ENCODE measurements at places on chromosomes 4 and X.

GRCh38 chrX:23726191-23726590 is 16.9 kb downstream of the ACOT9 start:
- peak; percentile 8 for DNase-seq

GRCh38 chrX:153397256-153397960 is 3.7 kb downstream of the PNMA6E start:
- no peak for DNase-seq

DNA sequence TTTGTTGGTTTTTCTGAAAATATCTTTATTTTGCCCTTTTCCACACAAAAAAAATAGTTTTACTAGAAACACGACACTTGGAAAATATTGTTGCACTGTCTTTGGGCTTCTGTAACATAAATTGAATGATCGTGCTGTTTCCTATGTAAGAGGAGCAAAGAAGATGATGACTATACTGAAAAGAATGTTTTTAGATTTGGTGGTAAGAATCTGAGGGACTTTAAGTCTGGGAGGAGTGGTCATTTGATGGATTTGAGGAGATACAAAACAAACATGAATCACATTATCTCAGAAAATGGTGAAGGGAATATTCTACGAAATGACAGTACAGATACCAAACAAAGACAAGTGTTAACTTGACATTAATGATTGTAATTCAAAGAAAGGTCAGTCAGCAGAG is 328.8 kb downstream of the ADAM29 start:
- no peak for DNase-seq

DNA sequence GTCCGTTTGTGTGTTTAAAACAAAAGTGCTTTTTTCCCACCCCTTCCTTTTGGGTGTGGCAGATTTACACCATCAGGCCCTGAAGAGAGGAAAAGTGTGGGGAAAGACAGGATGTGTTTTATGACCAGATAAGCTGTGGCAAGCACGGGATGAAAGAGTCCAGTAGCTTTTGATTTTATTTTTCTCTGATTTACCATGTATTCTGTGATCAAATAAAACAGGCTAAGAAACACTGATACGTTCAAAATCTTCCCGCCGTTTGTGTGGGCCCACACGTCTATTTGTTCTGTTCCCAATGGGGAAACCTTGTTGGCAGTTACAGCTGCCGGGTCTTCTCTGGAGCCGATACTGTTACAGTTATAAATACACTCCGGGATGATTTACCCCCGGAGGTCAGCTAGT is 10.8 kb downstream of the LRP2BP start:
- DNase-seq = no peak

- DNase-seq = no peak
These were observed 180.9 kb downstream of the COL25A1 start for GRCh38 chr4:109121561-109121960.

- DNase-seq = no peak
These were observed 27.0 kb downstream of the ARHGEF9 start for GRCh38 chrX:63758011-63758410.

GRCh38 chr4:71221510-71222466 is 117.0 kb upstream of the SLC4A4 start:
- no peak for DNase-seq

- DNase-seq = no peak
These were observed 33.1 kb downstream of the STPG2 start for GRCh38 chr4:98110214-98110613.

DNA sequence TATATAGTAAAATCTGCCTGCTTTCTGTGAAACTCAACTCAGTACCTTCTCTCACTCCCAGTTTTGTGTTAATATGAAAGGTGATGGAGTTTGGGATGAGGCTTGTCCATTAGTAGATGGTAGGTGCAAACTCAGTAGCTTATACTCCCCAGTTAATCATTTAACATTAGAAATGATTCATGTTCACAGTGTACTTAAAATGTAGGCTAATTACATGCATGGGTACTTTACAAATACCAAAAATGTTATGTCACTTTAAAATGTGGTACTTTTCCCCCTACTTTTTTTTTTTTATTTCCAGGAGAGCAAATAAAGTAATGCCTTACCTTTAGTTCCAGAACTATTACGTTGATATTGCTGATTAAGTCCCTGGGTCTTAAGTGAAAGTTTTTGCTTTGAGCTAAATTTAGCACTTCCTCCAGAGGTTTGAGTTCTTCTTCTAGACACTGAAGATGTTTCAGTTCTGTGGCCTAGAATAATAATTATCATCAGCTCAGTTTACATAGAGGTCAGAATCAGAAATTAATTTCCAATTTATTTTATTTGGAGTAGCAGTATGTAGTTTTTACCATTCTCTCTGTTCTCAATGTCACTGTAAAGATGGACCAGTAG is 3.0 kb downstream of the IL2 start:
- no peak for DNase-seq

- DNase-seq = peak; percentile 61
These were observed 3.3 kb downstream of the KLF3 start for GRCh38 chr4:38667085-38667893.

GRCh38 chr4:73603854-73604584 is 16.2 kb downstream of the RASSF6 start:
- no peak for DNase-seq

GRCh38 chr4:93018806-93019205 is 715.0 kb downstream of the GRID2 start:
- no peak for DNase-seq

DNA sequence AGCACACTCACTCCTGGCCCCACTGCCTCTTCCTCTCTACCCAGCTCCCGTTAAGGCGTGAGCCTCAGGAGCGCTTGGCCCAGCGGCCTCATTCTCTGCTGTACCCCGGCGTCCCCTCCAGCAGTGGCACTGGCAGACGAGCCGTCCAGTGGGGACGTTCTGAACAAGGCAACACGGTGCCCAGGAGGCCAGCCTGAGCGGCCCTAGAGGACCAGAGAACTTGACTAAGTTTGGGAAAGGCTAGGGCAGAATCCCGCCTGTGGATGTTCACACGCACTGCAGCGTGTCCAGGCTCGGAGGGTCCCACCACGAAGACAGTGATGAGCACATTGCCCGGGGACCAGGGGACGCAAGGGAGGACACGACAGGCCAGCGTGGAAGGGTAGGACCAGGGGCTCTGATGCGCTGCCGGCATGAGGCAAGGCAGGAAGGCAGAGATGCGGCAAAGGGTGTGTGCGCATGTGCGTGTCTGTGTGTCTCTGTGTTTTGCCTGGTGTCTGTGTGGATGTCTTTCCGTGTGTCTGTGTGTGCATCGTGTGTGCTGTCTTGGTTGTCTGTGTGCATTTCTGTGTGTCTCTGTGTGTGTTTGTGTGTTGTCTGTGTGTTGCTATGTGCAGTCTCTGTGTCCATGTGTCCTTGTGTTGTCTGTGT is 89.4 kb downstream of the ABLIM2 start:
- DNase-seq = no peak

DNA sequence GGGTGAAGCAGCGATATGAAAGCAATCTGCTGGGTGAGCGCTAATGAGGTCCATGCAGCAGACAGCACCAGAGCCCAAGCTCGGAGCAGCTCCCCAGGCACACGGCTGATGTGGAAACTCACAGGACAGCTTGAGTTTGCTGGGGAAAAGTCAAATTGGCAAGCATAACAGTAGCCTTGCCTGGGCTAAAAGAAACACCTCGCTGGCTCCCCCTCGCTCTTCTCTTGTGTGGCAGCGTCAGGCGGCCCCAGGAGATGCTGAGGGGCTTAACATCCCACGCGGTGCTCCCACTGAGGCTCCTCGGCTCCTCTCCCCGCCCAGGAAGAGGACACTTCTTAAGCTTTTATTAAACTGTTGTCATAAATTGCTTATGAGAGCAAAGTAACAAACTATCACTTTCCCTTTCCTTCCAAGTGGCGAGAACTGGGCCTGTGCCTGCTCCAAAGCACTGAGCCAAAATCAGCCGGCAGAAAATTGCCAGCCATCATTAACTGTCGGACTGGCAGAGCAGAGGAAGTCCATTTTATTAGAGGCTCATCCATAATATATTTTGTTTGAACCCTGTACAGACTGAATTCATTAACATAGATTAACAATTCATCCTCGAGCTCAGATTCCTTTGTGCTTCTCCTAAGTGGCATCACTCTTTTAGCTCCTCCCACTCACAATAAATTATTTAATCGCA is 111.4 kb downstream of the TSPAN5 start:
- DNase-seq = no peak

- no peak for DNase-seq
These were observed at the start of gene EPHA5 for GRCh38 chr4:65670331-65671031. EPHA5 (minus strand) TSS chr4:65670489; CDS start chr4:65669742, 747 bp downstream.

GRCh38 chr4:126306152-126306869 is 991.6 kb downstream of the FAT4 start:
- no peak for DNase-seq

- DNase-seq = no peak
These were observed 157.6 kb downstream of the ARX start for GRCh38 chrX:24858004-24858746.

DNA sequence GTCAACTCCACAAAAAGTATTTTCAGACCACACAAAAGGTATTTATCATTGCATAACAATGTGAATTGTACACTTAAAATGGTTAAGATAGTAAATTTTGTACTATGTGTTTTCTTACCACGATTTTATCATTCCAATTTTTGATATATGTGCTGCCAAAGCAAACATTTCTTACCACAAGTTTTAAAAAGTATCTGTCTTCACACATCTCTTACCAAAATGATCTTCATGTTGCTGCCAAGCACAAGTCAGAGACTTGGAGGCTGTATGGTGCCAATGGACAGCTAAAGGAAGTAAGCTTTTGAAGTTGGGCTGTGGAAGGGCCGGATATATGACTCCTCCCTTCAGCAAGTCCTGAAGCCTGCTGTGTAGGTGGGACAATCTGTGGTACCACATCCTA is 67.9 kb downstream of the TMLHE start:
- no peak for DNase-seq

- DNase-seq = no peak
These were observed 98.7 kb downstream of the GLUD2 start for GRCh38 chrX:121146059-121146628.

- no peak for DNase-seq
These were observed 793 bp downstream of the TSPAN7 start for GRCh38 chrX:38561951-38562719.

- DNase-seq = no peak
These were observed 66.5 kb upstream of the IL1RAPL1 start for GRCh38 chrX:28520786-28521185.

DNA sequence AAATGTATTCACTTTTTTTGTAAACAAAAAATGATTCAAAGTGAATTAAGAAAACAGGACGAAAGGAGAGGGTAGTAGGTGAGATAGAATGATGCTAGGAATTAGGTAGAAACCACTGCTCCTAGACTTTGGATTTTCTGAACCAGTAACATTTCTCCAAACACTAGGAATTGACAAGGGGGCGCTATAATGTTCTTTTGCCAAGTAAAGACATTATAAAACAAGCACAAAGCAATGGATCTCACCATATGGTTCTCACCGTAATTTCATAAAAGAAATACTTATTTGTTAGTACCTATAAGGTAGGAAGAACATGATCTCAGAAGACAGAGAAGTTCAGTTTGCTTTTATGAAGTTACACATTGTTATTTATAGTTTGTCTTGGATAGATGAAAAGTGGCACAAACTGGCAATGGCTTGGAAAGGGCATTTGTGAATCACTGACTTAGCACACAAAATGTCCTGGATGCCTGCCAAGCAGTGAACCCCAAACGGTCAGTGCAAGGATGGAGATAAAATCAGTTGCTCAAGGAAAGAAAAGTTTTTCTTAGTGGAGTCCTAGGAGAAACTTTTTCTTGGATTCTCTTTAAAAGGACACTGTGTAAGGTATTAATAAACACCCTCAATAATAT is 8.1 kb upstream of the TBC1D1 start:
- no peak for DNase-seq

GRCh38 chrX:26557691-26558321 is 341.8 kb downstream of the MAGEB5 start:
- no peak for DNase-seq

- DNase-seq = no peak
These were observed 30.3 kb downstream of the SLC10A6 start for GRCh38 chr4:86818841-86819240.

- no peak for DNase-seq
These were observed 149.9 kb downstream of the ARSF start for GRCh38 chrX:3191201-3191600.

- DNase-seq = no peak
These were observed 22.7 kb upstream of the STX18 start for GRCh38 chr4:4564522-4564921.

DNA sequence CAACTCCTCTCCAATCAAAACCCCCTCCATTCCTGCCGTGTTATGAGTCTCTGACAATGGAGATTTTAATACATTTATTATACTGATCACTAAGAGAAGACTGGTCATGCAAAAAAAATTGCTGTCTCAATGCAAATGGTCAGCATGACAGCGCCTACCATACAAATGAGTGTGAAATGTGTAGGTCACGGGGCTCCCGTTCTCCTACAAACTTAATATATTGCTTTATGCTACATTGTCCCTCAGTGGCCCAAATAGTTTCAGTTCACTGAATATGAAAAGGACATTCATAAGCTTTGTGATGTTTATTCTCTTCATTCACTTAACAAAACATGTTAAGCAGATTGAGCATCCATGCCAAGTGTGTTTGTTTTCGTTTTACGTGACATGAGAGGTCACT is 116.1 kb downstream of the SPANXN3 start:
- no peak for DNase-seq
